ENCODE measurements at places on chromosomes 4 and X.

- no peaks in the 10 kb centered on the region for H3K36me3 ChIP-seq
- H3K27me3 ChIP-seq, result no peaks in the 10 kb centered on the region
- no peak overlapping the region for H3K27ac ChIP-seq
- H3K4me3 ChIP-seq, result no peak overlapping the region
- no peaks in the 10 kb centered on the region for H3K4me1 ChIP-seq
Observed at GRCh38 chr4:166078955-166079354, 205.9 kb downstream of the TLL1 start.

DNA sequence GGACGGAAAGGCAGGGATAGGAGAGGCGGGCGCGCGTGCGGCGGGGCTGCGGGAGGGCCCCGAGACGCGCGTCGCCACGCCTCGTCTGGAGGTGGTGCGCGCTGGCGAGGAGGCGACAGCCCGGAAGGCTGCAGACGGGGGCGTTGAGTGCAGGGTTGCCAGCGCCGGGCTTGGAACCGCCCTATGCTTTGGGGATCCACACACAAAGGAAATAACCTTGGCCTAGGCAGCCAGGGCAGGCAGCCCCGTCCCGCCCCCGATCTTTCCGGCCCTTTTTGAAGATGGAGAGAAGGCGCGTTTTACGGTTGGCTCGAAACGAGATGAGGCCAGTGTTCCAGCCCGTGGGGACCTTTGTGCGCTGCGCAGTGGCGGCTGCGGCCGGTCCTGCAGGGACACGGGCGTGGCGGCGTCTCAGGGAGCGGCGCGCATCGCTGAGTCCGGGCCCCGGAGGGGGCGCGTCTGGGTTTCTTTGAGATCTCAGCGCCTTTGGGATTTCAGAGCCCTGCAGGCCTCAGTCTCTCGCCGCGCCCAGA, 50.8 kb upstream of the TRIM2 start:
- no peak for DNase-seq
- H3K27ac ChIP-seq, result no peak overlapping the region
- peak overlapping the region; percentile 11 for H3K4me3 ChIP-seq
- peaks cover 12% of the 10 kb centered on the region for H3K4me1 ChIP-seq

- H3K27ac ChIP-seq, result no peak overlapping the region
- no peaks in the 10 kb centered on the region for H3K36me3 ChIP-seq
Observed at GRCh38 chrX:68894513-68895340, 65.9 kb downstream of the EFNB1 start.

- H3K27me3 ChIP-seq, result no peaks in the 10 kb centered on the region
- DNase-seq, result no peak
- no peak overlapping the region for H3K27ac ChIP-seq
Observed at GRCh38 chr4:5370286-5370685, 319.0 kb downstream of the STK32B start.

DNA sequence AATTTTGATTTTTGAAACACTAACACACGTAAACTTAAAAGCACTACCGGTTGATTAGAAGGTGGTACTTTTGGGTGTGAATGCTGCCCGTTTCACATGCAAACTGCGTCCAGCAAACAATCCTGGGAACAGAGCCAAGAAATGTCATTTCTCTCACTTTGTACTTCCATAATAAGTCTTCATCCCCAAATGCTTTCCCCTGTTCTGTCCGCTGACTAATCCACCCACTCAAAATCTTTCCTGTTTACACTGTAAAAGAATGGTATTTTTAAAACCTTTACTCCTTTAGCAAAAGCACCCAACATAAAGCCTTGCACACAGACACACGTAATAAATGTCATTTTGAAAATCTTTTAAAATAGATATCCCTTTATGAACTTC, 39.1 kb upstream of the PDLIM5 start:
- no peak overlapping the region for H3K27ac ChIP-seq
- no peak overlapping the region for H3K4me3 ChIP-seq
- DNase-seq, result peak; percentile 39
- no peaks in the 10 kb centered on the region for H3K36me3 ChIP-seq
- no peaks in the 10 kb centered on the region for H3K27me3 ChIP-seq

GRCh38 chrX:151570561-151570960, 7.1 kb downstream of the PASD1 start:
- no peaks in the 10 kb centered on the region for H3K4me1 ChIP-seq
- no peak for DNase-seq
- no peaks in the 10 kb centered on the region for H3K36me3 ChIP-seq

DNA sequence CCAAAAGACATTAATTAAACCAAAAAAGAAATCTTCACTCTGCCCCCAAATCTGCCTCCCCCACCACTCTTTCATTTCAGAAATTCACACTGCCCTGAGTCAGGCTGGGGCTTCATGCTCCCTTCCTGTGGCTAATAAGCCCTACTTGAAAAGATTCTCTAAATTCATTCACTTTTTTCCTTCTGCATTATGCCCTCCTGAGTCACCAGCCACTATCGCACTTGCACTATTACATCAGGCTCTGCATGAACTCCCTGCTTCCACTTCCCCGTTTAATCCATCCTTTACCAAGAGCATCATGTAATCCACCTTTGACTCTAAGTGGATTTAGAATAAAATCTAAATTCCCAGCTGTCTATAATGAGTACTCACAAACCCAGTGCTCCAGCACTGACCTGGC, 295.4 kb upstream of the KLF3 start:
- H3K27me3 ChIP-seq, result no peaks in the 10 kb centered on the region
- no peak for DNase-seq
- no peak overlapping the region for H3K27ac ChIP-seq
- no peaks in the 10 kb centered on the region for H3K36me3 ChIP-seq
